ENCODE measurements at places on chromosomes 7 and 10.
A peak's percentile ranks its signal among the peaks of the same experiment; 100 is the strongest.

- DNase-seq, result no peak
Observed at GRCh38 chr7:124351950-124352349, 319.1 kb upstream of the TMEM229A start.

GRCh38 chr7:45917064-45917463 lies 4.0 kb downstream of the IGFBP3 start:
- no peak for DNase-seq

- DNase-seq, result no peak
Observed at GRCh38 chr7:26112203-26112740, 39.7 kb upstream of the NFE2L3 start.

- DNase-seq, result no peak
Observed at GRCh38 chr7:93751421-93751820, 139.1 kb downstream of the TFPI2 start.

- DNase-seq, result no peak
Observed at GRCh38 chr7:98679741-98680140, 62.7 kb downstream of the NPTX2 start.

DNA sequence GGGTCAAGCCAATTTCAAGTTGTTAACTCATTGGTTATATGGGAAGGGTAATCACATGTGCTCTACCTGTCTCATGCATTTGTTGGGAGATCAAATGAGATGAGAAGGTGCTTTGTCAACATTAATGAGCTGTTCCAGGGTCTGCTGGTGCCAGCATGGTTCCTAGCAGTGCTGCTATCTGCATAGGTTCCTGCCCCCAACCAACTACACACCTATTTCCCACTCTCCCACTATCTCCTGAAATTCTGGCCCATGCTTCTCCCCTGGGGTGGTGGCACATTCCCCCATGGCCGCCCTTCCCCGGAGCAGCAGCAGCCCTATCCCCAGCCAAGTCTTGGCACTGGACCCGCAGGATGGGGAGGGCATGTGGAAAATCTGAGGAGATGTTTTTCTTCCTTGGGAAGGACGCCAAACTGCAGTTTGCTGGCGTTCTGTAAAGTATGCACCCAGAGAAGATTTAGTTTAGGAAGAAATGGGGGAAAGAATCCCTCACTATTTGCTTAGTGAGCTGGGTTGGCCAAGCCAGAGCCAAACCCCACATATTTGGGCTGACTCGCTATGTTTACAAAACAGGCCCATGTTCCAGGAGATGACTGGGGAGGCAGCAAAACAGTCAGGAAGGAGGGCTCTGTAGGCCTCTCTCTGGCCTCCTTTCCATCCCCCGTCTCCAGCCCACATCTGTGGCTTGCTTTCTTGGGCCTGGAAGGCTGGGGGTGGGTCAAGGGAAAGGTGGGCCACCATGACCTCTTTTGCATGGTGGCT lies 42.5 kb downstream of the PPP1R3C start:
- DNase-seq, result peak; percentile 90

DNA sequence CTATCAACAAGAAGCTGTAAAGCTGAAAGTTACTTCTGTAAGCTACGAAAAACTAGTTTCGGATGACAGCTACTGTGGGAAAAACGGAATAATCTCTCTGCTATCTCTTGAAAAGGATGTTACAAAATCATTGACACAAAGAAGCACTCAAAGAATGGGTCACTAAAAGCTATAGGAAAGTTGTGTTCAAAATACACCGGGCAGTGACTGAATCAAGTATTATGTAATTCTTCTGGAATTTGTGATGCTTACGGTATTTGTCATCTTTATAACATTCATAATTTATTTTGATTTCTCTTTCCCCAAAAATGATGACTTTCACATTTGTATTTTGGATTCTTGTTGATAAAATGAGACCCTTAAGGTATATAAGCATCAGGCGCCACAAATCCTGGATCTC lies 112.1 kb upstream of the KLF6 start:
- DNase-seq, result no peak

DNA sequence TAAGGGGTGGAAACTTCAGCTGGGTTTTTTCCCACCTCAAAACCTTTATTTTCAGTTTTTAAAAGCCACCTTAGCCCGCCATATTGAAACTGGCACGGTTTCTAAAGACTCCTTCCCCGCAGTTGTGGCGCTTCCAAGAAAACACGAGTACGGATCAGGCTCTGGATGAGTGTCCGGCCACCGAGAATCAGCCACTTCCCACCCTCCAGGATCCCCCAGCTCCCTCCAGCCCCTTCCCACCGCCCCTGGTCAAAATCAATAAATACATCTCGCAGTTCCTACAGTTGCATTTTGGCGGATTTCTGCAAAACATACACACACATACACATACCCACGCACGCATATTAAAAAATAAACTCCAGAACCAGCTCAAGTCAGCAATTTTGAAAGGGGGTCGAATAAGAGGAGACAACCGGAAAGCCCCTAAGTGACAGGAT lies 1.1 kb downstream of the SFMBT2 start:
- no peak for DNase-seq

Measured in fibroblast of skin of left biceps (primary cell).